Activated CD8-positive, alpha-beta memory T cell treated with anti-CD3 and anti-CD28 coated beads for 48 hours (primary cell): ENCODE measurements at places on chromosomes 7 and 10.

DNA sequence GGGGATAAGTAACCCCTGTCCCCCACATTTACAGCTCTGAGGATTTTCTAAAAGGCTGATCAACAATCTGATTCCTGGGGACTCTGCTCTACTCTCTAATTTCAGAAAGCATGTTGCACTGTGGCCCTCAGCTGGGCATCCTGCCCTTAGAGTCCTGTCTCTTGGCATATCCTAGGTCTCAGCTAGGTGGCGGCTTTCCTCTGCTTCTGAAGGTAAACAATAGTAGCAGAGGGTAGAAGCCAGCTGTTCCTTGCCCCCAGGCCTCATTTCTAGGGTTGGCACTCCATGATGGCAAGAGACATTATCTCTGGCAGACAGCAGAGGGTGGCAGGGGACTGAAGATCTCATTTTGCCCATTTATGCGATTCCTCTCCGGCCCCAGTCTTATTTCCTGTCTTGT lies 77.0 kb downstream of the ADCYAP1R1 start:
- DNase-seq: no peak

DNA sequence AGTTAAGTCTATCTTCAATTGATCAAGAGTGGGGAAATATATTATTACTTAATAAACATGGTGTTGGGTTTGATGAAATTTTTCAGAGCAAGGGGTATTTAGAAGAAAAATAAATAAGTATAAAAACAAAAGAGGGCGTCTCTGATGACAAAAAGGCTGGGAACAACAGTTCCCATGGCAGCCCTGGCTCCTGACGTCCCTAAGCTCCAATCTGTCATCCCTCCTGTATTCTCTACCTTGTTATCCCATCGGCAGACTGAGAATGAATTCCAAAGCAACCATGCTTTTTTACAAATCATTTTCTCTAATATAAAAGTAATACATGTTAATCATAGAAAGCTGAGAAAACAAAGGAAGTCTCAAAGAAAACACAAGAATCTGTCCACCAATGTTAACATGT lies 55.5 kb downstream of the SORBS1 start:
- no peak for DNase-seq

- no peak for DNase-seq
Observed at GRCh38 chr10:71179382-71179781, 33.0 kb upstream of the UNC5B start.

GRCh38 chr10:74542077-74542476 lies 284.3 kb upstream of the KAT6B start:
- DNase-seq: no peak

DNA sequence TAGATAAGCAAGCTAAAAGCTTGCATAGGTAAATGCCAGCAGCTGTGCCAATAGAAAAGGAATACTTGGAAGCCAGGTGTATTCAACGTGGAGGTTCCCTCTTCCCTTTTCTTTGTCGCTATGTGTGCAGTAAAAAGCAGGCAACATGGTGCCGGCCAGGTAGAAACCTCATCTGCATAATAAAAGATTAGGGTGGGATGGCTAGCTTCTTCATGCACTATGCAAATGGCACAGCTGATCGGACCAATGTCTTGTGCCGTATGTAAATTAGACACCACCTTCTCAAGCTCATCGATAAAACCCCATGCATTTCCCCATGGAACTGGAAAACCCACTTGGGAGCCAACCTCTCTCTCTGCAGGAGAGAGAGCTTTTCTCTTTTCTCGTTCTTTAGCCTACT lies 150.9 kb upstream of the FOXK1 start:
- no peak for DNase-seq
